ENCODE measurements at places on chromosomes 13 and 19.

DNA sequence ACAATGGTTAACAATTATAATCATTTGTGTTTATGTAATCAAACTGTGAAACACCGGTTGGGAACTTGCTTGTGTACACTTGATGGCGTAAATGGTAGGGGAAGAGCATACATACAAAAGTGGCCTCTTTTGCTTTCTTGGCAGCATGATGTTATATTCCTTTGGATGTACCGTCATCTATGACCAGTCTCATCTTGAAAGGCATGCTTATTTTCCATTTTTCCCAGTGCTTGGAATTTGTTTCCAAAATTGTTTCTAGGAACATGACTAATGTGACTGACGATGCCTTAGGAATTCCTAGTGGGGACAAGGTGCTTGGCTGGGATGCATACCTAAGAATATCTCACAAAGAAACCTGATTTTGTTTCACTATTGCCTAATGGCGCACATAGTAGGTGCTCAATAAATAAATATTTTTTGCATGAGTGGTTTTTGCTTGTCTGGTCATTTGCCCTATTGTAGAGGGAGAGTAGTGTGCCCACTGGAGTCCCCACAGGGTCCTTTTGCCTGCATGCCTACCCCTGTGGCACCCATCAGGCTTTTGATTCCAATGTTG, 45.5 kb downstream of the SAE1 start:
- DNase-seq = no peak

- no peak for DNase-seq
These were observed 327.0 kb downstream of the KLF5 start for GRCh38 chr13:73385848-73386247.

- no peak for DNase-seq
These were observed 64.4 kb downstream of the LMO7 start for GRCh38 chr13:75700552-75700951.

- DNase-seq = no peak
These were observed 25.3 kb downstream of the TRPM4 start for GRCh38 chr19:49182848-49183375.

All from stimulated activated naive CD8-positive, alpha-beta T cell treated with anti-CD3 and anti-CD28 coated beads, Interleukin-15, amount 100 ng/mL, for 72 hours (primary cell).